ENCODE measurements at places on chromosomes 4 and X.

GRCh38 chrX:79375340-79375739, 8.2 kb upstream of the ITM2A start:
- DNase-seq, result no peak

DNA sequence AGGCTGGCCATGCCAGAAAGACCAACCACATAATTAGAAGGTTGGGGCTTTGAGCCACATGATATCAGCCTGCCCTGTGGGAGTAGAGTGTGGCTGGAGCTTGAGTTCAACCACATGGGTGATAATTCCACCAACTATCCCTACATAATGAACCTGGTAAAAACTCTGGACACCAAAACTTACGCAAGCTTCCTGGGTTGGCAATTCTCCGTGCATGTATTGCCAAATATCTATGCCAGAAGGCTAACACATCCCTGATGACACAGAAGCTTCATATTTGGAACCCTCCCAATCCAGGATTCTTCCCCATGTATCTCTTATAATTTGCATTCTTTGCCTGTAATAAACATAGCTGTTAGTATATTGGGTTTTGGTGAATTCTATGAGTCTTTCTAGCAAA, 68.2 kb downstream of the FUNDC1 start:
- no peak for DNase-seq

DNA sequence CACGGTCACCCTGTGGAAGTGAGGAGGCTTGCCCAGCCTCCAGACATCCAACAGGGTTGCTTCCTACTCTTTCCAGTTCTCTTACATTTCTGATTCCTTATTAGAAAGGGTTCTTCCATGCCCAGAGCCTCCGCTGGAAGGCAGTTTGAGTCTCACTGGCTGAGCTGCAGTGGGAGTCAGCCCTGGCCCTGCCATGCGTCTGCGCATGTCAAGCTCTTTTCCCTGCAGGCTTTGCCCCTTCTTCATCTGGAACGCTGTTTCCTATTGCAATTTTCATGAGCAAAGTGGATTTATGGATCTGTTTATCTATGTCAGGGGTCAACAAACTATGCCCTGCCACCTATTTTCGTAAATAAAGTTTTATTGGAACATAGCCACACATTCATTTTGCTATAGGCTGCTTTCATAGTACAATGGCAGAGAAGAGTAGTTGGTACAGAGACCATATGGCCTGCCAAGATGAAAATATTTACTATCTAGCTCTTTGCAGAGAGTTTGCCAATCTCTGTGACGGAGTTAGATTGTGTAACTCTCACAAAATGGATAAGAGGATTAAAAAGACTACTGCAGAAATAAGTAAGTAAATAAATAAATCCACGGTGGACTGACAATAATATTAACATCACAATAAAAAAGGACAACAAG, 3.9 kb upstream of the CHRNA9 start:
- no peak for DNase-seq

DNA sequence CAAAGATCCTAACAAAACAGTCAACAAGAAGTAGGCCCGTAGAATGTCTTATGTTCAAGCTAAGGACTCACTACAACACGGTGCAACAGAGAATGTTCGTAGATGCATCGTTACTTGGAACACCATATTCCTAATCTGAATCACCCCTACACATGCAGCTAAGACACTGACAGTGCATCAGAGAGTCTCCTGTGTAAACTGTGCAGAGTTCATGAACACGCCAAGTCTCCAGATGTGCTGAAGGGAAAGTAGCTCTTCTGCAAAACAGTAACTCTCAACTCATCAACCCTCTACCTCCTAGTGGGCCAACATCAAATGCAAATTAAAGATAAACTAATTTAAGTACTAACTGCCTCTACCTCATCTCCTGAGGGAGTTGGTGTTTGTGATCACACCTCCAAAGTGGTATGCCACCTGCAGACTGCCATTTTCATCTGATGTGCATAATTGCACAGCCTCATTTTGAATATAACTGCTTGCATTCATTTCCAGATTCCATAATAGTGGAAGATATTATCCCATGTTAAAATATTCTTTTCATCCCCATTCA, 73.5 kb downstream of the MOSPD2 start:
- no peak for DNase-seq

DNA sequence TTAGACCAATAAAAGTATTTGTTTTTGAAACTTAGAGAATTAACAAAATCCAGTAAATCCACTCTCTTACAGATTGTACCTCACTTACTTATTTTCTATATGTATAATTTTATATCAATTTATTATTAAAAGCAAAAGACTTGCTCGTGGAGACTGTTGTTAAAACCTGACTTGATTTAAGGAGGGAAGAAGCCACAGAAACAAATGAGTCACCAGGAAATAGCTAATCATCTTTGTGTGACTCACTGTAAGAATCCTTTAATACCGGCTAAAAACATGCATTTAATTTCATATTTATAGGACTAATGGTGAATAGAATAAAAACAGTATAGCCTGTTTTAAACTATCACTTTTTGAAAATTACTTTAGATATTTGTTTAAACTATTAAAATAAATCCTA, 29.9 kb upstream of the UBE2NL start:
- no peak for DNase-seq

DNA sequence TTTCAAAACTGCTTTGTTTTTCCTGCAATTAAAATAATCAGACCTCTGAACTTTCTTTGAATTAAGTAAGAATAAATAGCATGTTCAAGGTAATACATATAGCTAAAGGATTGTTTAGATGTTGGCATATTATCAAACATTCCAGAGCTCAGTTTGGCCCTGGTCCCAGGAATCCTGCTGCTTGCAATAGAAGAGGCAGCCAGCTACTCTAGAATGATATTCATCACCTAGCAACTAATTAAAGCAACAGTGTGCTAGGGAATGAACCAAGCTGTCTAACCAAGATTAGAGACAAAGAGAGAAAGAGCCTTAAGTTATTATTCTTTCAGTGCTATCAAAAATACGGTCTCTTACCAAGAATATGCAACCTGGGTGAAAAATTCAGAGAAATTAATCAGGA, 460.9 kb downstream of the GABRG1 start:
- DNase-seq, result no peak

DNA sequence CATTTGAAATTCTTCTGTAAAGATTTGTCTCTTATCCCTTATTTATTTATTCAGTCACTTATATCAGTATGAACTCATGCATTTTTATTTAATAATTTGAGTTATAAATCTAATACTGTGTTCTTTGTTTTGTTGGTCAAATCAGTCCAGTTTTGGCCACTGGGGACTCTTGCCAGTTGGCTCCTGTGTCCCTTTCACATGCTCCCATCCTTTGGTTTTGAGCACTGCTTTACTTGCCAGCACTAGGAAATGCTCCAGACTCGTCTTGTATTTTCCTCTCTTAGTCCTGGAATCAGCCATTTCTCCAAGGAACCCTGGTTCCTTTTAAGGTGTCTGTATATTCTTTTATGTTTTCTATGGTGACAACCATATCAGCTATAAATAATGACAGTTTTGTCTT, 28.1 kb downstream of the KANTR start:
- no peak for DNase-seq

GRCh38 chrX:120468071-120468470, 1.0 kb downstream of the LAMP2 start:
- no peak for DNase-seq

DNA sequence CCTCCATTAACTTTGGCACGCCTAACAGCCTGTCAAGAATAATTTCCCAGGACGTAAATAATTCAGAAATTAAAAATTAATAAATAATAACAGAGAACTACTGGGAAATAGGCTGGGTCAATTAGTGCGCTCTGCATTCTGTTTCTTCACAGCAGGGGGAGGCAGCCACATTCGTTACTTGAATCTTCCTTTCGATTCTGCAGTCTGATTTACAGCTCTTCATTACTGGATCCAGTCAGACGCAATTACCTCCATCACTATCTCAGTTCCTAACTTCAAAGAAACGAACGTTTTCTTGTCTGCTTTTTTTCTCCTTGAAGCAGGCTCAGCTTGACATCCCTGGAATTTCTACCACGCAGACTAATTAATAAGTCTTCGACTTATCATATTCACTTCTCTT, 9.0 kb upstream of the RPL34 start:
- no peak for DNase-seq

Measured in stimulated activated CD8-positive, alpha-beta memory T cell treated with anti-CD3 and anti-CD28 coated beads, Interleukin-4, amount 100 ng/mL, for 1 hour (primary cell).